CD4-positive, alpha-beta T cell treated with Interleukin-21 for 1 hour (primary cell): ENCODE measurements at places on chromosomes 2 and 18.

DNA sequence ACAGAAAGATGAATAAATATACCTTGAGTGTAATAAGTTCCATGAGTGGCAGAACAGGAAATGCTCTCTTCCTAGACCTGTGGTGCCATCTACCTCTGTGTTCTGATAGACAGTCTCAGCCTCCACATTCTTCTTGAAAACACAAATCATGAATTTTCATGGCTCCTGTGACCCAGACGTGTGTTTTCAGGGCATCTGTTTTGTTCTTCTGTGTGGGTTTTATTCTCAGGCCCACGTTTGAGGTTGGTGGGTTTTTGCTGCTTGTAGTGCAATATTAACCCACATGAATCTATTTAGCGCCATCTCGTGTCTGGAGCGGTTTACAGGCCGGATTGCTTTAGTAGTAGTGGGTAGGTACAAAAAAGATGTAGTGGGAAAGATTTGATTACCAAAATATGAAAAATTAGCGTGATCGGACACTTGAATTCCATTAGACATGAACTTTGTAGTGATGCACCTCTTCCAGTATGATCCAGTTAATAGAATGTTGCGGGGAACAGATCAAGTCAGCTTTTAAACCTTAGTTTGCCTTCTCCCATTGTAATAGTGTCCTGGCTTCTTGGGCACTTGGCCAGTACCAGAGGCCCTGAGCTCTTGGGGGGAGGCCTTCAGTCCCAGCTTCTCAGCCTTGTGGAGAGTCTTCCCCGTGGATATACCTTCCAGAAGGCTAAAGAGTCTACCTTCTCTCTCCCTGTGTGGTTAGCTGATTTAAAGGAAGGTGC, 256.5 kb downstream of the TPGS2 start:
- peak; percentile 15 for DNase-seq

GRCh38 chr2:42046819-42047487, 868 bp upstream of the PKDCC start:
- no peak for DNase-seq

- DNase-seq = no peak
Observed at GRCh38 chr2:114609801-114610200, 167.4 kb downstream of the DPP10 start.

GRCh38 chr2:169034256-169034655, 3.1 kb upstream of the ABCB11 start:
- DNase-seq = no peak

DNA sequence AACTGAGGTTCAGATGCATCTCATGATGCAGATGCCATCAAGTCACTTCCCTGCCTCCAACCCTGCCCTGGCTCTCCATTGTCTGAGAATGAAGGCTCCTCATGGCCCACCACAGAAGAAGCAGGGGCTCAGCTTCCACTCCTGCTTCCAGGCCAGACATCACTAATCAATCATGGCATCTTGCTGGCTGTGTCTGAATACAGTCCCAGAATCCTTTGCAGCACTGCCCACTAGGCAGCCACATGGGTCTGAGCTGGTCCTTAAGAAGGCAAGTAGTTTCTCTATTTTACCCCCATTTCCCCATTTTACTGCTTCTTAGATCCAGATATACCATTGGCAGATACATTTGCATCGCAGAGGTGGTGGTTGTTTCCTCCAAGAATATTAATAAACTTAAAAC, 7.3 kb downstream of the ASPRV1 start:
- DNase-seq = no peak

DNA sequence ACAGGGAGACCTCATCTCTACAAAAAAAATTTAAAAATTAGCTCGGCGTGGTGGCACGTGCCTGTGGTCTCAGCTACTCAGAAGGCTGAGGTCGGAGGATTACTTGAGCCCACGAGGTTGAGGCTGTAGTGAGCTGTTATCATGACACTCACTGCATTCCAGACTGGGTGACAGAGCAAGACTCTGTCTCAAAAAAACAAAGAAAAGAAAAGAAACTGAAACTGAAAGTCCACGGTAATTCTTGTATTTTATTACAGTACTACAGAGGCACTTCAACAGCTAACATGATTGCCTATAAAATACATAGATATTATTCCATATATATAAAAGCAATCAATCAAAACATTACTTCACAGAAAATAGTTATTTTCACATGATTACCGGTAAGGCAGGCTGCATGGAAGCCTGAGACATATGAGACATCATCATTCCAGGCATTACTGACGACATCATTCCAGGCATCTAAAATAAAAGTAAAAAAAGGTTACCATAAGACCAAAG, 23.1 kb downstream of the PRPF40A start:
- DNase-seq = peak; percentile 63

DNA sequence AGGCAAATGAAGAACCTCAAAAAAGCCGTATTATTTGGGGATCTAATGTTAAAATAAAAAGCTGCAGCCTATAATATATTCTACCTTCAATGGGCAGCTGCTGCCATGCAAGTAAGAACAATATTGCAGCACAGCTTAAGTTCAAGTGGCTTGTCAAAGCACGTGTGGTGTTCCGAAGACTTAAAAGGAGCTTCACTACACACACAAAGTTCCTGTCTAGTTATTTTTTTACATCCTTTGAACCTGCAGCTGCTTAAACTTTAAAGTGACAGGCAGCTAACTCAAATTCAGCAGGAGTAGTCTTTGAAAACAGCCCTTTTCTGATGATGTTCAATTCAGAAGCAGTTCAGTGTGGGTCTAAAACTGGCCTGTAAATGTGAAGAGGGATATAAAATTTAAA, 85.8 kb upstream of the XIRP2 start:
- peak; percentile 8 for DNase-seq

- no peak for DNase-seq
Observed at GRCh38 chr2:3021720-3022119, 355.9 kb downstream of the EIPR1 start.

- no peak for DNase-seq
Observed at GRCh38 chr2:237411683-237412423, 2.1 kb downstream of the COL6A3 start.

- no peak for DNase-seq
Observed at GRCh38 chr2:37666772-37667171, 4.7 kb downstream of the CDC42EP3 start.

DNA sequence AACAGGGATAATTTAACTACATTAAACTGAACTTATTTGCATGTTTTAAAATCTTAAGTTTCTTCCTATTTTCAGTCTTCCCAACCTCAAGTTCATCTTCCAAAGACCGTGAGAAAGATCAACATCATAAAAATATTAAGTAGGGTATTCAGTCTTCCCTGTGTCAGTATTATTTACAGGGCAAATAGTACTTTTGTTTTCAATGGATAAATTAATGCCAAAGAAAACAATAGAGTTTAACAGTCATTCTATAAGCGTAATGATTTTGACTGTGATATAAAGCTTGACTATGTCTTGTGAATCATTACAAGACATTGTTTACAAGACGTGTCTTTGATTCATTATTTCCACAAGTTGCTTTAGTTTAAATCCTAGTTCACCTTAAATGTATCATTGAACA, 48.0 kb upstream of the NRXN1 start:
- no peak for DNase-seq

DNA sequence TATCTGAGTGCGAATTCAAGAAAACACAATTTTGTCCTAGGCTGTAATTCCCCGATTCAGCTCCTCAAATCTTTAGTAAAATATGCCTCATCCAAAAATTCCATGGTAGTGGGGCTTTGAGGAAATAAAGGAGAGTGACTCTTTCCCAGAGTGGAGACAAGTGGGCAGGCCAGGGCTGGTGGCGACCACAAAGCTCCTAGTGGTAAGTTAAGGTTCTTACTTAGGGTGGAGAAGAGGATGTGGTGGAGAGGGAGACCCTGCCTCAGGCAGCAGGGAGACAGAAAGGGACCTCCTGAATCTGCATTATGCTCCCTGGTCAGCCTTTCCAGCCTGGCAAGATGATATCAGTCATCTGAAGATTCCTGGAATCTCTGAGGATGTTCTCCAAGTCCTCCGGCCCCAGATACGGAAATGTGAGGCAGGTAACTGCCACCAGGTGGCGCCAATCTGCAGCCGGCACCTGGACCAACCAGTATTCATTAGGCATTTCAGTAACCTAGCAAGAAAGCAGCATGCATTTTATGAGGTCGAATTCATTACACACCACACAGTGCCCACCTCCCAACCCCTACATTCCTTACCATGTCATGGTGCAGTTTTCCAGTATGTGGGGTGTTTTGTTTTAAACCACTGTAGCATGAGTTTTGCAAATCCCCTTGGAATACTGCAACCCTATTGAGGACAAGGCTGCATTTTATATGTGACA, 106.4 kb downstream of the POLE4 start:
- DNase-seq = peak; percentile 37

DNA sequence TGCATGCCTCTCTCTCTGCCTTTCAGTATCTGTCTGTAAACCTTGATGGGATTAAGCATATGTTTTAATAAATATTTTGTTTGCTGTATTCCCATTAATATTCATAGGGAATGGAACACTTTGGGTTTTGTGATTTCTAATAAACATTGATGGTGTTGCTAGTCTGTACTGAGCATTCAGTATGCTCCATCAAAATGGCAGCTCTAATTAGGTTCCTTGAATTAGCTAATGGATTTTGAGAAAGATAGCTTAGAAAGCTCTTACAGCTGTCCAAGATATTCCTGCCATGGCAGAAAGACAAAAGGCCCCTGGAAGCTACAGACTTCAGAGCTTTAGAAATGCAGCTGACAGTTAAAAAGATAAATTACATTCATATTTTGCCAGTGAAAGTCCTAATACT, 199.2 kb upstream of the NRP2 start:
- DNase-seq = no peak

DNA sequence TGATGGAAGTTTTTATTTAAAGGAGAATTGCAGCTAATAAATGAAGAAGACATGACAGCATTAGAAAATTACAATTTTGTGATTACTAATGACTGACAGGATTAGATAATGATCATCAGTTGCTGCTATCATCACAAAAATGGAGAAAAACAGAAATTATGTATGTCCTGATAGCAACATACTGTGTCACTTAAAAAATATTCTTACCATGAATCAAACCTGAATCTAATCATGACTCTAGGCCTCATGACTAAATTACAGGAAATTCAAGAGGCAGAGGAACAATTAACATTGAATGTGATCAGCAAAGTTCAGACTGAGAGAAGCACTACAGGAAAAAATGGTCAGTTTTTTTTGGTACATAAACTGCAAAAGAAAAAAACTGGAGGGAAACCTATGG, 147.8 kb downstream of the PMAIP1 start:
- DNase-seq = no peak

- DNase-seq = no peak
Observed at GRCh38 chr2:9002637-9003365, 683 bp downstream of the MBOAT2 start.

- DNase-seq = peak; percentile 45
Observed at GRCh38 chr2:23380562-23381065, 4.4 kb upstream of the KLHL29 start.

GRCh38 chr18:12460874-12461273, 53.1 kb downstream of the PRELID3A start:
- no peak for DNase-seq

DNA sequence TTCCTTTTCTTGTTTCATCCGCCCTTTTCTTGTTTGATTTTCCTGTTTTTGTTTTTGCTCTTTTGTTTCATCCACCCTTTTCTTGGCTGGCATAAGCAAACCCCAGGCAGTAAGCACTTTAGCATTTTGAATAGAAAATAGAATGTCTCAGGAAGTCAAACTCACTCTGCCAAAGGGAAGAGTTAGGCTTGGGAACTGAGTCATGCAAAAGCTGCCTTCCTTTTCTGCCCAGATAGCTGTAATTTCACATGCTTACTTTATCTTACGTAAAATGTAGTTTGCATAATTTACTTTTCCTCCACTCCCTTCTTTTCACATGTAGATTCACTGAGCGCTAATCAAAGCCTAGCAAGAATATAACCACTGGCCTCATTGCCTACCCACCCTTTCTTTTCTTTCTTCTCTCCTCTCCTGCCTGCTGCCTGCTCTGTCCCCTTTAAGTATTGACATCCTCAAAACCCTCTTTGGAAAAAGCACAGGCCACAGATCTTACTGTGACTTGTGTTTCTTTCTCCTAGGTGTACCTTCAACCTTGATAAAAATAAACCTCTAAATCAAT, 48.4 kb downstream of the CNGA3 start:
- no peak for DNase-seq

GRCh38 chr2:31238906-31239592, 5.1 kb downstream of the EHD3 start:
- DNase-seq = no peak

DNA sequence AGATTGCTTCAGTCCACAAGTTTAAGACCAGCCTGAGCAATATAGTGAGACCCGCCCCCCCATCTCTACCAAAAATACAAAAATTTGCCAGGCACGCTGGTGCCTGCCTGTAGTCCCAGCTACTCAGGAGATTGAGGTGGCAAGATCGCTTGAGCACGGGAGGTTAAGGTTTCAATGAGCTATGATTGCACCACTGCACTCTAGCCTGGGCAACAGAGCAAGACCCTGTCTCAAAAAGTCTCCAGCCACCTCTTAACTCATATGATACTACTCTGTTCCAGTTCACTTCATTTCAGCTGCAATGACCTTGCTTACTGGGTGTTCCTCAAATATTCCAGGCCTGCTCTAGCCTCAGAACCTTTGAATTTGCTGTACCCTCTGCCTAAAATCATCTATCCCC, 11.4 kb downstream of the MEMO1 start:
- no peak for DNase-seq

- no peak for DNase-seq
Observed at GRCh38 chr2:121405233-121405632, 120.2 kb upstream of the TFCP2L1 start.
